ENCODE measurements at places on chromosomes 12 and 14. TPM values are rescaled to one million over a fixed set of nuclear protein-coding genes. Genes with fewer than 3 reads are reported as not detected.

DPPA3 gene
- polyA plus RNA-seq = not detected

CLEC4C gene
- not detected for polyA plus RNA-seq

NKX2-1 gene
- not detected for polyA plus RNA-seq

RAB2B gene
- 15.3 TPM for polyA plus RNA-seq

SOAT2 gene
- polyA plus RNA-seq = 0.09 TPM

TPI1 gene
- polyA plus RNA-seq = 371 TPM

RD3L gene
- polyA plus RNA-seq = not detected

BTG1 gene
- polyA plus RNA-seq = 71.2 TPM

RNASE4 gene
- polyA plus RNA-seq = 19.6 TPM

LRR1 gene
- 2.6 TPM for polyA plus RNA-seq

SLC5A8 gene
- polyA plus RNA-seq = not detected

NDRG2 gene
- 61.2 TPM for polyA plus RNA-seq

OR4K2 gene
- polyA plus RNA-seq = not detected

PPP2R3C gene
- 8.4 TPM for polyA plus RNA-seq

EPS8 gene
- polyA plus RNA-seq = 71.5 TPM

PLCZ1 gene
- polyA plus RNA-seq = not detected

DIO3 gene
- 1.0 TPM for polyA plus RNA-seq

KRT79 gene
- 6.1 TPM for polyA plus RNA-seq

PTPRQ gene
- polyA plus RNA-seq = 0.40 TPM

Data from adipose tissue (tissue), 3 donors.